ENCODE measurements at places on chromosomes 3 and 15.

DNA sequence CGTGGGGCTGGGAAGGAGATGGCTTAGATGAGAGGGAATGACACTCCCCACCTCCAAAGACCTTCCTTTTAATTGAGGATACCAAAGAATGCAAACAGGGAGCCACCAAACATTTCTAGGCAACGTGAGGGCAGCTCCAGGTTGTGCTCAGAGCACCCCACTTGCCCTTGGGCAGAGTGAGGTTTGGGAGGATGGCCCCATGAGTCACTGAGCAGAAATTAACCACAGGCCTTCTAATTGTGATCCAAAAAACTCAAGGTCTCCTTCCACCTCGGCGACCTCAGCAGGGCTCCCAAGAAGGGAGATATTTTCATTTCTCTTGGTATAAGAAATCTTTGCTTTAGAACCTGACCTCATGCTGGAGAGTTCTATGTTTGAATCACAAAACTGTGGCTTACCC lies 305.0 kb upstream of the TPM1 start:
- DNase-seq, result no peak

DNA sequence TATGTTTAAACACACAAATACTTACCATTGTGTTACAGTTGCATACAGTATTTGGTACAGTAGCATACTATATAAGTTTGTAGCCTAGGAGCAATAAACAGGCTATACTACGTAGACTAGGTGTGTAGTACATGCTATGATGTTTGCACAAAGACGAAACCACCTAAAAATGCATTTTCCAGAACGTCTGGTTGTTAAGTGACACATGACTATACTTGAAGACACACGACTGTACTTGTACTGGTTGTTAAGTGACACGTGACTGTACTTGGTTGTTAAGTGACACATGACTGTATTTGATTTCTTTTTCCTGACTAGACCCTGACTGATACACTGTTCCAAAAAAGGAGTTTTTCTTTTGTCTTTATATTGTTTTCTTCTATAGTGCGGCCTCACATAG lies 34.1 kb downstream of the RAB8B start:
- no peak for DNase-seq

DNA sequence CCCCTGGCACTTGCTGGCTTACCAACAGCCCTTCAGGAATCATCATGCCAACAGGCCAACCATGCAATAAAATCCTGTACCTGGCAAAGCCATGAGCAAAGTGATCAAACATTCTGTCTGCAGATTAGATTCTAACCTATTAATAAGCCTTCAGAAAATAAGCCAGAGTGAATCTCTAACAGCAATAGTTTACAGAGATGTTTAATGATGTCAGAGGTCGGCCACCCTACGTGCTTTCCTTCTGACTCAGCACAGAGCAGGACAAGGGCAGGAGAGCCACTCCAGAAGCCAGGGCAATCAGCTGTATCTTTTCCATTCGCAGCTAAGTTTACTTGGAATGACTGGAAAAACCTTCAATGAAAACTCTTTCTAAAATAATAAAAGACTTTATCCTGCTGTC lies 13.1 kb downstream of the COL8A1 start:
- DNase-seq, result peak; percentile 29

DNA sequence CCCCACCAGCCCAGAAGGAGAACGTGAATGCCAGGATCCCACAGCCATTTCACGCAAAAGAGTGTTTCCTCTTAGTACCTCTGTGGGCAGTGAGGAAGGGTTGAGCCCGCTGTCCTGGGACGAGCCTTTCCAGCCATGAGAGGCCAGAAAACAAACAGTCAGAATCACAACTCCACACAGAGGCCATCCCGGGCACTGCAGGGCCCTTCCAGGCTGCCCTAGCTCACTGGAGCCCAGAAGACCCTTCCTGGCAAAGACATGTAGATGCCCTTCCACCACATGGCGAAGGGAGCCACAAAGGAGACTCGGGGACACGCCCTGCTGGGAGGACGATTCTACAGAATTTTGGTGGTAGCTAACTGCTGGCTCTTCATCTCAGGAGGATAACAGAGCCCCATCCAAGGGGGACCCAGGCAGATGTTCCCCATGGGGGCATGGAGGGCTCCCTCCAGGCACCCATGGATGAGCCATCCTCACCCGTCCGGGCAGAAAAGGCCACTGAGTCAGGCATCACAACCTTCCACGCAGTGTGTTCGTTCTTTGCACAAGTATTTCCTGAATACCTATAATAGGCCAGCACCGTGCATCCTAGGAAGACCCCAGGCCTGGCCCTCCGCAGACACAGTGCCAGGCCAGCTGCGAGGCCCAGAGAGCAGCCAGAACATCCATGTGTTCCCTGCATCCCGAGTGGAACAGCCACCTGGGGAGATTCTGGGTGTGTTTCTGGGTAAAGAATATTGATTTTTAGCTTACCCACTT lies 47.2 kb downstream of the SLC12A8 start:
- DNase-seq, result peak; percentile 37

GRCh38 chr15:65423150-65423975 lies 616 bp upstream of the IGDCC4 start:
- peak; percentile 54 for DNase-seq

GRCh38 chr3:32596909-32597369 lies 26.3 kb upstream of the DYNC1LI1 start:
- no peak for DNase-seq

DNA sequence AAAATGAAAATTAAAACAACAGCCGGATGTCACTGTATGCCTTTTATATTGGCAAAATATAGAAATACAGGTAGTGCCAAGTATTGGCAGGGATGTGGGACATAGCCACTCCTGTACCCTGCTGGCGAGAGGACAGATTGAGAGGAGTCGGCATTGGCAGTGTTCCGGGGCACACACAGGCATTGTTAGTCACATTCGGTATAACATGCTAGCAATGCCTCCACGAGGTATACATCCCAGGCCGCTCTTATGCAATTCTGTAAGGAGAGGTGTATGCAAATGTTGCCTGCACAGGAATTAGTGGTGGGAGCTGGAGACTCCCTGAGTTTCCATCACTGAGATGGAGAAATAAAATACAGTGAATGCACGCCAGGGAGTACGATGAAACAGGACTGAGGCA lies 99.4 kb upstream of the DLG1 start:
- no peak for DNase-seq

DNA sequence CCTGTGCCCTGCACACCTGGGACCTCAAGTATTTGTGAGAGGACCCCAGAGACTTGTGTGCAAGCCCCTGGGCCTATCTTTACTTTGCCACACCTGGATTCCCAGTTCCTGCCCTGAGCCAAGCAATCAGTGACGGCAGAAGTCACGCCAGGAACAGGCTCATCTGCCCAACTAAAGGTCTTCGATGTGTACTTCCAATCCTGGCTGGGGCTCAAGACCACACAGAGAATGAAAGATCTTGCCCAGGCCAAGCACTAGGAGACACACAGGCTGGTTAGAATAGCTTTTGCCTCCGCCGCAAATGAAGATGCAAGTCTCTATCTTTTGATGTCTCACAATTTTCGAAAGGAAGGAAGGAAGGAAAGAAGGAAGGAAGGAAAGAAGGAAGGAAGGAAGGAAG lies 228.8 kb downstream of the OCA2 start:
- DNase-seq, result no peak

GRCh38 chr3:169512991-169513390 lies 150.5 kb downstream of the MECOM start:
- DNase-seq, result peak; percentile 17

- no peak for DNase-seq
Measured at GRCh38 chr15:67508407-67508806, 12.5 kb upstream of the C15orf61 start.

DNA sequence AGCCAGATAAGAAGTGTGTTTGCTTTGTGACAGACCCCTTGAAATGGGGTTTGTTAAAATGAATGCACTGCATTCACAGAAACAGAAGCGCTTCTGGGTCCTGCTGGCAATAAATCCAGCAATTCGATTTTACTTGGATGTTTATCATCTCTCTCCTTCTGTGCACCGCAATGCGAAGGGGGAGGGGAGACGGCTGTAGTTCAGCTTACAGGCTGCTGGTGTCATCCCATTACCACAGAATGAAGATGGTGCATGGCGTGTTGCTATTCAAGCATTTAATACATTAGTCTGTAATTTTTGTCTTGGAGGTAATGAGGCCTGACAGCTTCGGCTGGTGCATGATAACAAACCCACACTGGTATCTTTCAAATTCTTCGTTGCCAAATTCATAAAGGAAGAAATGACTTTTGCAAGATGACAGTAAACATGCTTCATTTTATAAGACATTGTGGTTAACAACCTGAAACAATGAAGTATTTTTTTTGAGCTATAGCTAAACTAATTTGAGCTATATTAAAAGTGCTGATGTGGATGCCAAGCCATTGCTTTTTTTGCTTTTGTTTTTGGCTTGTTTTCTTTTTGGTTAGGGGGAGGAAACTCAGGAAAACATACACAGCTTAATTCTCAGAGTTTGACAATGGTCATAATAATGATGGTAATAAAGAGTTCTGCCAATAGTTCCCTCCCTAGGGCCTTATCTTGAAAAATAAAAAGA lies 418.3 kb downstream of the OTOL1 start:
- peak; percentile 93 for DNase-seq

- DNase-seq, result no peak
Measured at GRCh38 chr15:99279827-99280226, 28.5 kb downstream of the LRRC28 start.

DNA sequence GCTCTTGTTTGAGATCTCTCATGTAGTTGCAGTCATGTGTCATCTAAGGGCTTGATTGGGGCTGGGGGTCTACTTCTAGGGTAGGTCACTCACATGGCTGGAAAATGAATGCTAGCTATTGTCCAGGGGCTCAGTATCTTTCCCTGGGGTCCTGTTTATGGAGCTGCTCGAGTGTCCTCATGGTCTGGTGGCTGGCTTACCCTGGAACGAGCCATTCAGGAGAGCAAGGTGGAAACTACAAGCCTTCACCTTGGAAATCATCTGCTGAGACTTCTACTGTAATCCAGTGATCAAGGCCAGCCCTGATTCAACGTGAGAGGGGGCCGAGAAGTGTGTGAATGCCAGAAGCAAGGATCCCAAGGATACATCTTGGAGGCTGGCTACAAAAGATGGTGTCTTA lies 16.2 kb upstream of the RHCG start:
- DNase-seq, result no peak

DNA sequence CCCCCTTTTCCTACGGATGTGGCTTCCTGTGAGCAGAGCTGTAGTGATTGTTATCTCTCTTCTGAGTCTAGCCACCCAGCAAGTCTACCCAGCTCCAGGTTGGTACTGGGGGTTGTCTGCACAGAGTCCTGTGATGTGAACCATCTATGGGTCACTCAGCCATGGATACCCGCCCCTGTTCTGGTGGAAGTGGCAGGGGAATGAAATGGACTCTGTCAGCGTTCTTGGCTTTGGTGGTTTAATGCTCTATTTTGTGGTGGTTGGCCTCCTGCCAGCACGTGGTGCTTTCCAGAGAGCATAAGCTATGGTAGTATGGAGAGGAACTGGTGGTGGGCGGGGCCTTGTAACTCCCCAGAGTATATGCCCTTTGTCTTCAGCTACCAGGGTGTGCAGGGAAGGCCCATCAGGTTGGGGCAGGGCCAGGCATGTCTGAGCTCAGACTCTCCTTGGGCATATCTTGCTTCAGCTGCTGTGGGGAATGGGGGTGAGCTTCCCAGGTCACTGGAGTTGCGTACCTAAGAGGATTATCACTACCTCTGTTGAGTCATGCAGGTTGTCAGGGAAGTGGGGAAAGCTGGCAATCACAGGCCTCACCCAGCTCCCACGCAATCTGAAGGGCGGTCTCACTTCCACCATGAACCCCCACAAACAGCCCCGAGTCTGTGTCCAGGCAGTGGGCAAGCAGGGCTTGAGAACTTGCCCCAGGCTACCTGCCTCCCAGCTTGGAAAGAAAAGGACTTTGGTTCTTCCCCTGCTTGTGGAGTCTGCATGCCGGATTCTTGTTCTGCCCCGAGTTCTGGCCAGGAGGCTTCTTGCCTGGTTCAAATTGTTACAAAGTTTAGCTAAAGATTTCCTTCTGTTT lies 9.0 kb upstream of the ADGRG7 start:
- no peak for DNase-seq

DNA sequence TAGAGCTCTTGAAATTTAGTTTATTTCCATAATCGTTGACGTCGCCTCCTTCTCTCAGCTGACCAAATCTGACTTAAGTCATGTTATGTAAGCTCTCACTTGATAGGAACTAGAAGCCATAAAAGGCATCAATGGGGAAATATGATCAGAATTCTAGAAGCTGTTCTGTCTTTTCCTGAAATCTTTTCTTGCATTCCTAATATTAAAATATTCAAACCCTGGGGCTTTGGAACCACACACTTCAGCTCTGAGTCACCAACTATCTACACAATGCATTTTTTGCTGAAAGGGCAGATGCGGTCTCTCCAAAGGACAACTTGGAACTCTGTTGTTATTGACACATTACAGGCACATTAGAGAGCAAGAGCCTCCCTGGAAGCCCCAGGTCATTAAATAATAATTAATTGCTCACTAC lies 91.3 kb downstream of the LARS2 start:
- DNase-seq, result peak; percentile 14

DNA sequence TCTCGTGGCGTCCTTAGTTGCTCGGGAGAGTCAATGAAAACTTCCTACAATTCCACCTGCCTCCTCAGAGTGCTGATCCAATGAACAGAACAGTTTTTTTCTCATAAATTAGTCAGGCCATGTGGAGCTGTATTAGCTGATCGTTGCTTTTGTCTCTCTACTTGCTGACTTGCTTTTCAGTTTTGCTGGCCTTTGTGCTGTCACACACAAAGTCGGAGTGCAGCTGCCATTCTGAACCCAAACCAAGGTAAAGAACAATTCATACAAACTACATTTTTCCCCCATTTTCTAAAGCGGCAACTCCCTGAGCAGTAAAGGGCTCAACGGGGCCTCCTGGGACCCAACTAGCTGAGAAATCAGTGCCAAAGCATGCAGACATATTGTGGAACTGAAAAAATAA lies 43.1 kb downstream of the MEIS2 start:
- DNase-seq, result peak; percentile 79

DNA sequence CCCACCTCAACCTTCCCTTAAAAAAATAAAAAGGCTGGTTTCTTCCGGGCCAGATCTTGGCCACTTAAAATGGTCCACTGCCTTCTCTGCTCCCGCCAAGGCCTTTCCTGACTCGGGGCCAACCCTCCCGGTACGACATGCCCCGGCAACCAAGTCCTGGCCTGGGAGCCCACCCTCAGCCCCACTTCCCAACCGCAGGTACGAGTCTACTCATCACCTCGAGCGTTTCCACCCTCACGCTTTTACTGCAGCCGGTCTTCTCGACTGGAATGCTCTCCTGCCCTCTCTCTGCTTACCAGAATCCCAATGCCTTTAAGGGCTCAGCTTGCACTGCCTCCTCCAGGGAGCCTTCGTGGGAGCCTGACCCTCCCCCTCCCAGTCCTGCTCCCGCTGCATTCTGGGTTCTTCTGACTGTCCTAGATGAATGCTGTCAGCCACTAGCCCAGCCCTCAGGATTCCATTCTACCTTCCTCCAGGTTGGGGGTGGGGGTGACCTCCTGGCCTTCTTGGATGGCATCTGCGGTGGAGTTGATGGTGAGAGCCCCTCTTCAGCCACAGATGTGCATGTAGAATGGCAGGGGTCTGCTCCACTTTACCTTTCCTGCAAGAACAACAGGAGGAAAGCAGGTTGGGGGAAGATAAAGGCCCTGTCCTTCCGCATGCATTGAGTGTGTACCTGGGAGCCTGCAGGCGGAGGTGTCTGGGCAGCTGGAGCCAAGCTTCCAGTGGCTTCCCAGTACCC lies 1.1 kb upstream of the CSRNP1 start:
- DNase-seq, result peak; percentile 58
